ENCODE measurements at places on chromosomes 4 and X.

- DNase-seq = no peak
These were observed 74.3 kb downstream of the TMEM156 start for GRCh38 chr4:38957893-38958292.

- no peak for DNase-seq
These were observed 73.5 kb downstream of the CHRDL1 start for GRCh38 chrX:110722135-110722534.

GRCh38 chrX:122092360-122092759, 1045.0 kb downstream of the GLUD2 start:
- DNase-seq = no peak

- no peak for DNase-seq
These were observed 518.9 kb upstream of the INTU start for GRCh38 chr4:127113844-127114362.

DNA sequence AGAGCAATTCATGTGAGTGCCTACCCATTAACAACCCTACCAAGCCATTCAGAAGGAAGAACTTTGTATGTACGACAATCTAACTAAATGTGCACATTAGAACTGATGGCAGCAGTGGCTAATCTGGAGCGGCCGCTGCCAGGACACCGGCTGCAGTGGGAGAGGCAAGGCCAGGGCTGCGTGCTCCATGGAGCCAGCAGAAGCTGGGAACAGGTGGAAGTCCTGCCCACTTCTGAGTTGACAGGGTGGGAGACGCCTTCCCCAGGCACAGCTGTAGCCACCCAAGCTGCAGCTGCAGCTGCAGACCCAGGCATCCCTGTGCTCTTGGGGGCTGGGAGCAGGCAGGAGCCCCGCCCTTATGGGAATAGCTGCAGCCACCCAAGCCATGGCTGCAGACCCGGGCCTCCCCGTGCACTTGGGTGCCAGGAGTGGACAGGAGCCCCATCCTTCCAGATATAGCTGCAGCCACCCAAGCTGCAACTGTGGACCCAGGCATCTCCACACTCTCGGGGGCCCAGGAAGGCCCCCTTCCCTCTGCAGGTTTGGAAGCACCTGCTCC, 79.1 kb upstream of the DDX60 start:
- DNase-seq = no peak

GRCh38 chr4:87006426-87006675, 71.5 kb downstream of the AFF1 start:
- DNase-seq = no peak

GRCh38 chr4:145939856-145940255, 1.2 kb upstream of the ZNF827 start:
- DNase-seq = no peak

Data from stimulated activated CD4-positive, alpha-beta T cell treated with anti-CD3 and anti-CD28 coated beads, Interleukin-15, amount 100 ng/mL, for 1 hour (primary cell).